Epithelial cell of prostate (primary cell): ENCODE measurements at places on chromosomes 3 and 15.

DNA sequence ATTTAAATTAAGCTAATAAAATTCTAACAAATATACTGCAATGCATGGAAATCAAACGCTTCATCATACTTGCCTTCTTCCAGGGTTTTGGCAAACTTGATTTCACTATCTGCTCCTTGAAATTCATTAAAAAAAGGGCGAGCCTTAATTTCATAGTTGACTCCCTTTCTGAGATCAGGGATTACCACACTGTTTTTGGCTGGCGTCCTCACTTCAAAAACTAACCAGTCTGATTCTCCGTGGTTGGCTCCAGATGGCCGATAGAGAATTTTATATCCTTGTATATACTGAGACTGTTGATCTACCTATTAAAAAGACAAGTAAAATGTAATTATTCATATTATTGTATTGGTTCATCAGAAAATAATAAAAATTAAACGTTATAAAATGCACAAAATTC is 1106.8 kb downstream of the ROBO1 start:
- DNase-seq: no peak

GRCh38 chr3:31936420-31937060 is 44.5 kb downstream of the OSBPL10 start:
- DNase-seq: no peak

DNA sequence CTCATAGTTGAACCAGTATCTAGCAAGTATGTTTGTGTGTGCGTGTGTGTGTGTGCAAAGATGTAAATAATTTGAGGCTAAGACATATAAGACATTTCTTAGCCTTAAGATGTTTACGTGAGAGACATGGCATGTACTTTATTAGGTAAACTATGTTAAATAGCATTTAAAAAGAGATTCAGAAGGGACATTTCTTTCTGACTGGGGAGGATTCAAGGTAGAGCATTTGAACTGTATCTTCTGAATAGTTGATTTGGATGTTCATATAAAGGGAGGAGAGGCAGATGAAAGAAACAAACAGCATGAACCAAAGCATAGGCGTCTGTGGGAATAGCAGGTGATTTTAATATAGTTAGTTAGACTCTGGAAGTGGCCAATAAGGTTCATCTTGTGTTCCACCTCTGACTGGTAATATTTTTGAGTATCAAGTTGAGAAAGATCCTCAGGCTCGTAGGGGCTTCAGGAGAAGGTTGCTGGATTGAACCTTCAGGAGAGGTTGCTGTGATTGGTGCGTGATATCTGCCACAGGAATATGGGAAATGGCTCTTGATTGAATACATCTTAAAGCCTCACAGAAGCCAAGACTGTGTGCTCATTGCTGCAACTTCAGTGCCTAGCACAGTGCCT is 12.6 kb downstream of the NFKBIZ start:
- DNase-seq: no peak

DNA sequence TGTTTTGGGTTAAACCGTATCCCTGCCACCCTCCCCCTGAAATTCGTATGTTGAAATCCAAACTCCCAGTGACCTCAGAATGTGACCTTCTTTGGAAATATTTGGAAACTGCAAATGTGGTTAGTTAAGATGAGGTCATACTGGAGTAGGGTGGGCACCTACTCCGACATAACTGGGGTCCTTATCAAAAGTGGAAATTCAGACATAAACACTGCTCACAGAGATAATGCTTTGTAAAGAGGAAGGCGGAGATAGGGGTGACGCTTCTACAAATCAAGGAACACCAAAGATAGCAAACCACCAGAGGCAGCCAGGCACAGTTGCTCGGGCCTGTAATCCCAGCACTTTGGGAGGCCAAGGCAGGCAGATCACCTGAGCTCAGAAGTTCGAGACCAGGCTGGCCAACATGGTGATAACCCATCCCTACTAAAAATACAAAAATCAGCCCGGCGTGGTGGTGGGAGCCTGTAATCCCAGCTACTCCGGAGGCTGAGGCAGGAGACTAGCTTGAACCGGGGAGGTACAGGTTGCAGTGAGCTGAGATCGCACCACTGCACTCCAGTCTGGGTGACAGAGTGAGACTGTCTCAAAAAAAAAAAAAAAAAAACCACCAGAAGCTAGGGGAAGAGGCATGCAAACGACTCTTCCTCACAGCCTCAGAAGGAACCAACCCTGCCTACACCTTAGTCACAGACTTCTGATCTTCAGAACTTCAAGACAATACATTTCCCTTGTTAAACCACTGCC is 51.1 kb upstream of the CHD2 start:
- DNase-seq: no peak

DNA sequence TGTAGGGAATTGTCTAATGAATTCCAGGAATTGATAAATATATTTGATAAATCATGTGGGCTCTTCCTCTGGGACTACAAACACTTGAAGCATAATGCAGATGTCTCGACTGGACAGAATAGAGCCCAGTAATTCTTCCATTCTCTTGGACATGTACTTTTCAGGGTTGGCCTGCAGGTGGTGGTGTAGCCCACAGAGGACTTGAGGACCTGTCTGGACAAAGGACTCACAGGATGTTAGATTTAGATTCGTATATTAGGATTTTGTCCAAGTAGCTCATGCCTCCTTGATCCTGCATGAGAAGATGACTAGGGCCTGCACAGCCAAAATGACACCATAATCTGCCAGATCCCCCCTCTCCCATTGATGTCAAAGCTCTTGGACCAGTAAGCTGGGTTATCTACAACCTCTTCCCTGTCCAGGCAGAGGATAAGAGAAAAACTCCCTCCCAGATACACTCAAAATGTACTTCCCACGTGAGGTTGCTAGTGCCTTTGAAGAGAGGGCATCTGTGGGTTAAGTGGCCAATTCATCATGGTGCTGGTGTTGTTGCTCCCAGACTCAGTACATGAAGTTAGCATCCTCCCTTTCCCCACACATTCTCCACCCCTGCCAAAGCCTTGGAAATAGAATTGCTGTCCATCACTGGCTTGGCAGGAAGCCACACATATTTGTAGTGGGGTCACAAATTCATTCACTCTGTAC is 88.6 kb upstream of the ZNF280D start:
- peak; percentile 16 for DNase-seq

DNA sequence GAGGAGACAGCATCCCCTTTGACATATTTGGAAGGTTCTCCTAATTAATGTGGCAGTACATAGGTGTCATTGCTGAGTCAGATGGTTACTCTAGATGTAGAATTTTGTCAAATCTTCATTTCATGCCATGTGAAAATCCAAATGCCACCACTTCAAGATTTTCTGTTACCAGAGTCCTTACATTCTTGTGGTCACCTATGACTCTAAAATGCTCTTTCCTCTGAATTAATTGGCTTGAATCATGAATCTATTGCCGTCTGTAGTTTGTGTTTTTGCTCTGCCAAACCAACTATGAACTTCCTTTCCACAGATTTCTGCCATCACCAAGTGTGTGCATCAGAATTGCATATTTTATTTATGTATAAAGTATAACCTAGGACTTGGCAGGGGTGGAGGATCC is 269.4 kb upstream of the ZPLD1 start:
- DNase-seq: no peak

- DNase-seq: no peak
Observed at GRCh38 chr15:22788004-22788403, 1.6 kb downstream of the NIPA1 start.

GRCh38 chr15:70158309-70159000 is 60.7 kb upstream of the TLE3 start:
- DNase-seq: no peak

DNA sequence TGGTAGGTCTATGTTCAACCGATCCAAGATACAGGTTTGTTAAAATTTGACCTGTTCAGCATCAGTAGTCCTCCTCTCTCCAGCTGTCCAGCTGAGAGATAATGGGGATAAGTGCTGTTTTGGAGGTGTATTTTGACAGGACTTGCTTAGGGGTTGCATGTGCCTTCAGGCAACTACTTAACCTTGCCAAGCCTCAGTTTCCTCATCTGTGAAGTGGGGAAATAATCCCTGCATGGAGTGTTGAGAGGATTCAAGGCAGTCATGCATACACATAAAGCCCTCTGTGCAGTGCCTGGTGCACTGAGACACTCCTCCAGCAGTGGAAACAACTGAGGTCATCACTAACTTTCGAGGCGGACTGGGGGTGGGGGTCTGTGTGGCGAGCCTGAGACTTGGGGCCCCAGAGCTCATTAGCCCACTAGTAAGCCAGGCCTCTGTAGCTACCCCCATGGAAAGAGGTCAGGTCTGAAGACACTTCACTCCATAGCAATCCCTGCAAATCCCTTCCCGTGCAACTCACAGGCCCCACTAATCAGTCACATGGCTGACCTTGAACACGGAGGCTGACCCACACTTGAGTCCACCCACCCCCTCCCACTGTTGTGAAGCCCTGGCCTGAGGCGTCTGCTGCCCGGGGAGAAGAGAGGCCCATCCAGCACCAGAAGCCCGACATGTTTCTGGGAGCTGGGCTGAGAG is 25.9 kb upstream of the SLC6A6 start:
- no peak for DNase-seq

GRCh38 chr3:12349895-12350811 is 61.3 kb downstream of the PPARG start:
- DNase-seq: no peak

DNA sequence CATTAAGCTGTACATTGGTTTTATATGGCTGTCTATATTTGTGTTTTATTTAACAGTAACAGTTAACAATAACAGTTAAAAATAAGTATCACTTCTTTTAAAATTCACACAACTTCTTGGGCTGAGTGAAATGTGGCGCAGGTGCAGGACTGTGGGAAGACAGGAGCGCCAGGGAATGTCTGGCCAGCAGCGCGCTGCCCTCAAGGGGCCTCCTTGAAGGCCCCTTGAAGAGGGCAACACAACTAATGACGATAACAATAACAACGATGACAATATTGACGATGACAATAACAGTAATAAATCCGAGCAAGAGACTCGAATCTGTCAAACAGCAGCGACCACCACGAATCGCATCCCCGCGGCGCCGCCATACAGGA is 411 bp upstream of the PPP2R3A start:
- DNase-seq: no peak

DNA sequence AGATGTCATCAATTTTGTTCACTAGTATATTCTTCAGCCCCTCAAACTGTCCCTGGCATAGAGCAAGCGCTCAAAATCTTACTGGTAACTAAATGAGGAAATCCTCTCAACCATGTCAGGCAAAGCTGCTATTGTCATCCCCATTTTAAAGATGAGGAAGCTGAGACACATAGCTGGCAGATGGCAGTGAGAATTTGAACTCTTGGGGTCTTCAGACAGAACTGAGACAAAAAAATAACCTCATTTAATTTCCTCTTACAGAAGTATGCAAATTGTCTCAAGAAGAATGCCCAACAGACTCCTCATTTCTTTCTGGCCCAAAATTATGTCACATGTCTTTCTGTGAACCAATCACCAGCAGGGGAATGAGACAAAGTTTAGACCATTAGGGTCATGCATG is 40.2 kb upstream of the LYZL4 start:
- no peak for DNase-seq

- no peak for DNase-seq
Observed at GRCh38 chr3:149702691-149703441, 45.0 kb upstream of the WWTR1 start.

DNA sequence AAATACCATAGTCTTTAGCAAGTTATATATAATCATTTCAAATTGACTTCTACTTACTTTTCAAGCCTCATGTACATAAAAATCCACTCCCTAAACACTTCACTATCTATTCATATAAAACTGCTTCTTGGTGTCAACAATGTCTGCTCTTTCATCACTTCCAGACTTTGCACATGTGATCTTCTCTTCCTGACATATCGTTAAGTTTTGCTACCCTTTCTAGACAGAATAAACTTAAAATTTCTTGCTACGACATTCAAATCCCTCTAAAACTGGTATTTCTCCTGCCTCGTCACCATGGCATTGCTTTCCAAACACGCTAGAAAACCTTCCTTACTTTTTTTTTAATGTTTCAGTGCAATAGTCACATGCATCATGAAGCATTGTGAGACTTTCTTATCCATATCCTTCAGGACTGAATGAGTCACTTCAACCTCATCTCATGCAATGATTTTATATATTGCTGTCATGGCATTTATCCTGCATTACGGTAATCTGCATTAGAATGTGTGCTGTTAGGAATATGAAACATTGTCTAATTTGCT is 122.8 kb downstream of the GMNC start:
- no peak for DNase-seq

DNA sequence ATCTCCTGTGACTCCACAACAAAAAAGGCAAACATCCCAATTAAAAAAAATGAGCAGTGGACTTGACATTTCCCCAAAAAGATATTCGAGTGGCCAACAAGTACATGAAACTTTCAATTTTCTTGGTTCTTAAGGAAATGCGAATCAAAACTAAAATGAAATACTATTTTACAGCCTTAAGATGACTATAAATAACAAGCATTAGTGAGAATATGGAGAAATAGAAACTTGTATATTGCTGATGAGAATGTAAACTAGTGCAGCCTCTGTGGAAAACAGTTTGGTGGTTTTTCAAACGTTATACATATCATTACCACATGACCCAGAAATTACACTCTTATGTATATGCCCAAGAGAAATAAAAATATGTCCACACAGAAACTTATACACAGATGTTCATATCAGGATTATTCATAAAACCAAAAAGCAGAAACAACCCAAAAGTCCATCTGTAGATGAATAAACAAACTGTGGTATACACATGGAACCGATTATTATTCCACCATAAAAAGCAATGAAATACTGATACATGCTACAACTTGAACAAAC is 153.2 kb upstream of the GPR149 start:
- no peak for DNase-seq
